ENCODE measurements at places on chromosomes 5 and 9. TPM values are rescaled to one million over a fixed set of nuclear protein-coding genes. Genes with fewer than 3 reads are reported as not detected.

DNA sequence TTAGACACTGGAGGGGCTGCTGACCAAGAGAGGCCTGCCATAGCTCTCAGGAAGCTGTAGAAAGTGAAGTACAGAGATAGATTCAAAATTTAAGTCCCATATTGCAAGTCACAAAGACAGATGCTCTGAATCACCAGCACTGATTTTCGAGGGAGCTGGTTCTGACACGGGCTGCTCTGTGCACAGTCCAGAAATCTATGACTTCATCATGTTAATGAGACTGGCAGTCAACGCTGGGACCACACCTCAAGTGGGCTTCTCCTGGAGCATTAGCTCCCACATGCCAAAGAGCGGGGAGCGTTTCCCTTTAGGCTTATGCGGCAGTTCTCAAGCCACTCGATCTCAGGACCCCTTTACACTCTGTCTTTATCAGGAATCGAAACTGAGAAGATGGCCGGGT is 34.2 kb upstream of the FAT2 start:
- no peak for DNase-seq
- H3K27ac ChIP-seq = no peak overlapping the region
- H3K36me3 ChIP-seq = no peaks in the 10 kb centered on the region

DNA sequence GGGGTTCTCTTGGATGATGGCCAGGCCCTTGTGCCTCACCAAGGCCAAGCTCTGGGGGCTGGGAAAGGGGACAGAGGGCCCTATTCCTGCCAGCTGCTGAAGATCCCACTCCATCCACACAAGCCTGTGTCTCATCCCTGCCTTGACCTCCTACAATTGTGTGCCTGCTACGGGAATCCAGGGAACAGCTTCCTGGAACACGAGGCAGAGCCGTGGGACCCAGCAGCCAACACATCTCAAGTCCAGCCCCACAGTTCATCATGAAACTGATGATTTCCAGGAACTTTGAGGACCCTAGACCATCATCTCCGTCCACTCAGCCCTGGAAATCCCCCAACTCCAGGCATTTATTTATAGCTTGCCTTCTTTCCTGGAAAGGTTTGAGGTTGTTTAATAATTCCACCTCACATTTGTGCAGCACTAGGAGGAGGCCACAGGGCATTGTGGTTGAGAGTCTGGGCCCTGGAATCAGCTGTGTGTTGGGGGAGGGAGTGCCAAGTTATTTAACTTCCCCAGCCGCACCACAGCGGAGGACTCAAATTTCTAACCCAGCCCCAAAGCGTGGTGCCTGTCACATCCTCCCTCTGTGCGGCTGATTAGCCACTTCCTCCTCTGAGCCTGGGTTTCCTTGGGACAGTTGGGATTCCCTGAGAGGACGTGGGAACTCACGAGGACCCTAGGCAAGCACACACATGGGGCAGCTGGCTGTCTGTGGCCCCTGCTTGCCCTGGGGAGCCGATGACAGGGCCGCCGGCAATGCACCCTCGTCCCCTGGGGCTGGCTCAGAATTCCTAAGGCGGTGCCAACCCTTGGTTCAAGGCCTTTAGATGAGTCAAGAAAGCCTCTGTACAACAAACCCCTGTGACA is 58.2 kb upstream of the GGTA1 start:
- H3K4me1 ChIP-seq = peaks cover 4% of the 10 kb centered on the region
- H3K27me3 ChIP-seq = peaks cover 4% of the 10 kb centered on the region
- H3K36me3 ChIP-seq = no peaks in the 10 kb centered on the region
- DNase-seq = peak; percentile 63
- no peak overlapping the region for H3K27ac ChIP-seq

DNA sequence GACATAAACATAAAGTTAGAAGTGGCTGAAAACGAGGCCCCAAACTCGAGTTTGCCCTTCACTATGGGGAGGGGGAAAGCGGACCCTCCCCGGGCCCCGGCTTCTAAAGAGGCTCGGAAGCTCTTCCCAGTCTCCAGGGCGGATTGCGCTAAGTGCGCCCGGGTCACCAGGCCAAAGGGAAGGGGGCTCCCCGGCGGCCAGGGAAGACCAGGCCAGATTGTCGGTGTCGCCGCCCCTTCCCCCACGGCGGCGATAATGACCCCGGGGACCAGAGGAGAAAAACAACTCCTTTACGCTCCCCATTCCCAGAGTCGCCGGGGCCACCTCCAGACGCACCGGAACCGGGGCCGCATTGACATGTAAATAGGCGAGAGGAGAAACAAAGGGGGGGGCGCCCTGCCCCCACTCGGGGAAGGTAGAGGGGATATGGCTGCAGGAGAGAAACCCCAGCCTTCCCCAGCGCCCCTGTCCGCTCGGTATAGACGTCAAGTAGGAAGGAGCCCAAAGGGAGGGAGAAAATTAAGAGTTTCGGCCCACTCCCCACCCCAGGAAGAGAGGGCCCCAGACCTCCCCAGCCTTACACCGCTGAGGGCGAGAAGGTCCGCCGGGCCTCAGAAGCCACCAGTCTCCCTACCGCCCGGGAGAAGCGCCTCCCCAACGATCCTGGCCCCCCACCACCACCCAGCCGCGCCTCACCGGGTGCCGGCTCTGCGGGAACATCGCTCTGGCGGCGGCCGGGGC is 1.7 kb downstream of the TLE1 start:
- peak overlapping the region; percentile 22 for H3K27ac ChIP-seq
- H3K27me3 ChIP-seq = peaks cover 26% of the 10 kb centered on the region
- H3K36me3 ChIP-seq = peaks cover 2% of the 10 kb centered on the region
- DNase-seq = no peak
- H3K4me3 ChIP-seq = peak overlapping the region; percentile 60
- H3K4me1 ChIP-seq = peaks cover 12% of the 10 kb centered on the region

The FAM193B gene
- total RNA-seq = 71.2 TPM

- H3K27me3 ChIP-seq = no peaks in the 10 kb centered on the region
- no peak overlapping the region for H3K4me3 ChIP-seq
- H3K4me1 ChIP-seq = peaks cover 26% of the 10 kb centered on the region
- H3K36me3 ChIP-seq = peaks cover 1% of the 10 kb centered on the region
- no peak overlapping the region for H3K27ac ChIP-seq
Observed at GRCh38 chr5:10700516-10700915, 60.5 kb downstream of the DAP start.

The LMX1B gene
- not detected for total RNA-seq

GRCh38 chr5:141512911-141513626 is 24.2 kb downstream of the PCDHGC5 start:
- H3K27me3 ChIP-seq = no peaks in the 10 kb centered on the region
- H3K27ac ChIP-seq = peak overlapping the region; percentile 89
- DNase-seq = peak; percentile 77
- peak overlapping the region; percentile 84 for H3K4me3 ChIP-seq
- peaks cover 31% of the 10 kb centered on the region for H3K4me1 ChIP-seq
- H3K36me3 ChIP-seq = peaks cover 22% of the 10 kb centered on the region

The ST8SIA4 gene
- 61.3 TPM for total RNA-seq

DNA sequence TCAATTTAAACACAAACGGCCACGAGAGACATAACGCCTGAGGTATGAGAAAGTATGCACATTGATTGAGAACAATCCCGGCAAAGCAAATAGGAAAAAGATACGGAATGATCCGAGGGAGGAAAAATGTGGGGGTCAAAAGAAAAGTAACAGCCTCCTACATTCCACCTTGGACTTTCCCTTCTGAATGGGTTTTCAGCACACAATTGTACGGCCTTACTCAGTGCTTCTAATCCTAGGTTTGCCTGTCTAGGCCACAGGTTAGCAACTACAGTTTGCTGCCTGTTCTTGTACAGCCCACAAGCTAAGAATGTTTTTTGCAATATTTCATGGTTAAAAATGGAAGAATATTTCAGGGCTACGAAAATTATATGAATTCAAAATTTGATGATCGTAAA is 46.2 kb upstream of the RNF20 start:
- no peak for DNase-seq
- H3K36me3 ChIP-seq = no peaks in the 10 kb centered on the region
- H3K4me1 ChIP-seq = no peaks in the 10 kb centered on the region
- H3K27ac ChIP-seq = no peak overlapping the region

The IFT74 gene
- 10.6 TPM for total RNA-seq

The RLN1 gene
- total RNA-seq = 0.59 TPM

GRCh38 chr9:5587024-5587423 is 41.9 kb upstream of the RIC1 start:
- no peaks in the 10 kb centered on the region for H3K27me3 ChIP-seq
- peaks cover 6% of the 10 kb centered on the region for H3K36me3 ChIP-seq
- peaks cover 53% of the 10 kb centered on the region for H3K4me1 ChIP-seq
- peak overlapping the region; percentile 24 for H3K4me3 ChIP-seq

GRCh38 chr5:54944364-54944763 is 41.0 kb downstream of the ESM1 start:
- H3K27ac ChIP-seq = no peak overlapping the region
- H3K4me3 ChIP-seq = no peak overlapping the region
- DNase-seq = peak; percentile 84
- H3K36me3 ChIP-seq = peaks cover 11% of the 10 kb centered on the region
- peaks cover 9% of the 10 kb centered on the region for H3K27me3 ChIP-seq

DNA sequence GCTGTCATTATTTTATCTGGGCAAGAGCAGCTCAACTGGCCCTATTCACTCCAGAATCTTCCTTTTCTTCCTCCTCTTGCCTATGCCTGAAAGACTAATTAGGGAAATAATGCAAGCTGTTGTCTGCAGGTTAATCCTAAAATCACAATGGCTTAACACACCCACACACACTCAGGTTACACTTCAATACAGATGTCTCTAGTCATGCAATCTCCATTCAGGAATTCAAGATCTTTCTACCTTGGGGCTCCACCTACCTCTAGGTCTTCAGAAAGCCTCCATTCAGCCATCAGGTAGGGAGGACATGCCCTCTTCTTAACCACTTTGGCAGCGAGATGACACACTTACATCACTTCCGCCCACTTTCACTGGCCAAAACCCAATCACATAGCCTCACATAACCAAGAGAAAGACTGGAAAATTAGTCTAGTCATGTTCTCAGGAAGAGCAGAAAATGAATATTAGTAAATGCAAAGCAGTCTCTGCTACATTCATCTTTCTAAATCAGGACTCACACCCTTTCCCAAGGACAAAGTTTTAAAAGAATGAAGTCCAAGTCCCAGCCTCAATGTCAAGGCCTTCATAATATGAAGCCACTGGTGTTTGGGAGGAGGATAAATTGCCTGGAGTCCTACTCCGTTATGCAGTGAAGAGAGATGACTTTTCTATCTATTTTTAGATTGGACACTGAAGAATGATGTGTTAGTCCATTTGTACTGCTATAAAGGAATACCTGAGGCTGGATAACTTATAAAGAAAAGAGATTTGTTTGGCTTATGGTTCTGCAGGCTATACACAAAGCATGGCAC is 428.1 kb downstream of the EFNA5 start:
- no peaks in the 10 kb centered on the region for H3K4me1 ChIP-seq
- no peaks in the 10 kb centered on the region for H3K27me3 ChIP-seq
- no peak for DNase-seq
- H3K27ac ChIP-seq = no peak overlapping the region

The AK3 gene
- total RNA-seq = 22.9 TPM

The FOXD4L6 gene
- total RNA-seq = not detected

The STX17 gene
- total RNA-seq = 20.9 TPM

- peaks cover 10% of the 10 kb centered on the region for H3K27me3 ChIP-seq
- H3K4me1 ChIP-seq = no peaks in the 10 kb centered on the region
- no peak overlapping the region for H3K4me3 ChIP-seq
- H3K27ac ChIP-seq = no peak overlapping the region
Observed at GRCh38 chr5:116011046-116011445, 21.2 kb upstream of the ARL14EPL start.
